Smooth muscle cell of the brain vasculature (primary cell): ENCODE measurements at places on chromosomes 5 and 9.

- DNase-seq, result no peak
These were observed 51.1 kb upstream of the COL5A1 start for GRCh38 chr9:134590240-134591081.

- DNase-seq, result no peak
These were observed 599.5 kb upstream of the PTGER4 start for GRCh38 chr5:40080191-40080590.

DNA sequence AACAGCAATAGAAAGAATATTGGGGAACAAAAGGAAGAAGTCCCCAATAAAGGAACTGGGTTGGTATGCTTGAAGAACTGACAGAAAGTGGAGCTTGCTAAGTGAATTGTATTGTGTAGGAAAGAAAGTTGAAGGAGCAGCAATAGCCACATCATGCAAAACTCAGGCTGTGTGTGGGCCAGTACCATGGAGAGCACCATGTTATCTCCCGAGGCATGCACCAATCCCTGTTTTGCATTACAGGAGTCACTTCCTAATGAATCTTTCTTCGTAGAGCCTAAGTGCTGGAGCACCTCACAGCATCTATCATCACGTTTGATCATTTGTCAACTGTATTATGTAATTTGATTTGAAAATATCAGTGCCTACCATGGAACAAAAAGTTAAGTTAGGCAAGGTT, 137.7 kb upstream of the NMUR2 start:
- no peak for DNase-seq

DNA sequence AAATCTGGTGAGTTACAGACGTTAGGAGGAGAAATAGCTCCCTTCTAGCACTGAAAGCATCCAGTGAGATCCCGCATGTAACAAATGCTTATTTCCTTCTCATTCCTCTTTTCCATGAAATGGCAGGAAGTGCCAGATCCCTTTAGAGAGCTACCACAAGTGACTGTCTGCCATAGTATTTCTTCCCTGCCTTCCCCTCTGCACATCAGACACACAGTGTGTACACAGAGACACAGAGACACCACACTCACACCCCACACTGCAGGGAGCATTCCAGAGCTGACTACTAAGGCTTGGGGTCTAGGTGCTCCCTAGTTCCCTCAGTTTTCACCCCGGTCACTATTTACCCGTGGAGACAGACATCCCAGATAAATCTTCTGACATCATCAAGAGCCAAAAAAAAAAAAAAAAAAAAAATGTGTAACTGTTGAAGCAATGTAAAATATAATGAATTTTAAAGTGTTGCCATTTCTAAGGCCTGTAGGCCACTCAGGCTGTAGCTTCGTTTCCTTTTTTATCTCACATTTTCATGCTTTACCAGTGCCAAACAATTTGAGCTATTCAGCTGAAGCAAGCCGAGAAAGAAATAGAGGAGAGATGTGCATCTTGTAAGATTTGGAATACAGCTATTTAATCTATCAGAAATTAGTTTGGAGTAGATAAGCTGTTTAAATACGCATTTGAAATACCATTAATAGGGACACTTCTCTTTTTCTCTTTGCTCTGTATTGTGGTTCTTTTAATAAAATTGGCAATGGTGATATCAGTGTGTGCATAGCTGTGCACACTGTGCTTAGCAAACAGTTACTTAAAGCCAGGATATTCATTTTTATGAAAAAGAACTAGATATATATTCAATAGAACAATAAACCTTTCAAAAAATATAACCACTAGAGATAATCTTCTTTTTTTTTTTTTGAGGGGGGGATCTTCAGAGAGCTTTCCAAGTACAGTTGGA, 405.5 kb downstream of the PDE4D start:
- DNase-seq, result no peak

- DNase-seq, result no peak
These were observed 480.6 kb upstream of the DAB2 start for GRCh38 chr5:39905356-39905755.

- no peak for DNase-seq
These were observed 16.2 kb downstream of the ZNF189 start for GRCh38 chr9:101414839-101415238.

GRCh38 chr5:169637085-169637548, at the start of gene DOCK2:
TSS of gene DOCK2 (plus strand) at chr5:169637275. CDS start at chr5:169637327, 52 bp downstream.
- no peak for DNase-seq

- DNase-seq, result no peak
These were observed 383.3 kb upstream of the ZNF462 start for GRCh38 chr9:106479679-106480078.

- DNase-seq, result no peak
These were observed 149.0 kb upstream of the FST start for GRCh38 chr5:53331463-53331862.

DNA sequence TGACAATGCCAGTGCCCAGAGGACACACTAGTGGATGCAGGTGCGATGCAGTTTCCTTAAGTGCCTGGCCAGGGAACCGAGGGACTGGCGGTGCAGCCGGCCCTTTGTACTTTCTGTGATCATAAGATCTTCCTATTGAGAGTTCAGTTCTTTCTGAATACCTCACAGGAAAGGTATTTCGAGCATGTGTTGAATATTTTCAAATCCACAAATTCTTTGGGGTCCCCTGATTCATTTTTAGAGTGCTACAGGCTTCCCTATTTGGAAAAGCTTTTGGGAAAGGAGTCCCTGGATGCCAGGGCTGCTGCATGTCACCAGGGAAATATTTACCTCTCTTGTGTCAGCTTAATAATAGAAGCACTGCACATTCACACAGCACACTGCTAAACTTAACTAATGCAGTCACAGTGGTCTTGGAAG, 281.5 kb downstream of the GADD45G start:
- DNase-seq, result no peak

DNA sequence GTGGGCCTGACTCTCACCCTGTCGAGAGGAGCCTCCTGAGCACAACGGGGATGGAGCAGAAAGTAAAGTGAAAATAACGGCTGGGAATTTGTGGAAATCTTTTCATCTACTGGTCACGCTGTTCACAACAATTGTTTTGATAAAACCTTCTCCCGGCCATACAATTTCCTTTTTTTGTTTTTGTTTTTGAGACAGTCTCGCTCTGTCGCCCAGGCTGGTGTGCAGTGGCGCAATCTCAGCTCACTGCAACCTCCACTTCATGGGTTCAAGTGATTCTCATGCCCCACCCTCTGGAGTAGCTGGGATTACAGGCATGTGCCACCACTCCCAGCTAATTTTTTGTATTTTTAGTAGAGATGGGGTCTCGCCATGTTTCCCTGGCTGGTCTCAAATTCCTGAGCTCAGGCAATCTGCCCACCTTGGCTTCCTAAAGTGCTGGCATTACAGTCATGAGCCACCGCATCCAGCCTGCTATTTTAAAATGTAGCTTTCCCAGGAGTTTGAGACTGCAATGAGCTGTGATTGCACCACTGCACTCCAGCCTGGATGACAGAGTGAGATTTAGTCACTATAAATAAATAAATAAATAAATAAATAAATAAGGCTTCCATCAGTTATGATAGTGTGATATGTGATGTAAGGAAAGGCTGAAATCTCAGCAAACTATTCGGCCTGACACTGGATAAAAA, 73.5 kb upstream of the PTGER4 start:
- no peak for DNase-seq
